Fibroblast of villous mesenchyme (primary cell): ENCODE measurements at places on chromosomes 3 and 15.

- DNase-seq: peak; percentile 0
Observed at GRCh38 chr3:3560591-3561311, 238.5 kb upstream of the LRRN1 start.

DNA sequence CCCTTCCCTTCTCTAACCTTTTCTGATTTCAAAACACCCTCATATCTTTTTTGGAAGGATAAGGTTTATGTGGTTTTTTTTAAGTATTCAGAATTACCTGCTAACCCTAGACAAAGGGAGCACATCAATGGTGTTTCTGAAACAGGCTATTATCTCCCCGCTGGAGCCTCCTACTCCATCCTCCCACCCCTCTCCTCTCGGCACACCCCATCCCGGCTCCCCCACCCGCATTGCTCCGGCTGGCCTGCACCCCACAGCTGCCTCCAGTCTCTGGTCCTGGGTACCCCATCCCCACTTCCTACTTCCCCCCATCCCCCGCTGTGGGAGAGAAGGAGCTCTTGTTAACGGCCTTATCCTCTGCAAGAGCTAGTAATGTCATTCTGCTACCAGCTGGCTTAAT is 59.2 kb downstream of the PDIA5 start:
- no peak for DNase-seq

- DNase-seq: no peak
Observed at GRCh38 chr15:63029676-63030075, 12.9 kb upstream of the TPM1 start.

DNA sequence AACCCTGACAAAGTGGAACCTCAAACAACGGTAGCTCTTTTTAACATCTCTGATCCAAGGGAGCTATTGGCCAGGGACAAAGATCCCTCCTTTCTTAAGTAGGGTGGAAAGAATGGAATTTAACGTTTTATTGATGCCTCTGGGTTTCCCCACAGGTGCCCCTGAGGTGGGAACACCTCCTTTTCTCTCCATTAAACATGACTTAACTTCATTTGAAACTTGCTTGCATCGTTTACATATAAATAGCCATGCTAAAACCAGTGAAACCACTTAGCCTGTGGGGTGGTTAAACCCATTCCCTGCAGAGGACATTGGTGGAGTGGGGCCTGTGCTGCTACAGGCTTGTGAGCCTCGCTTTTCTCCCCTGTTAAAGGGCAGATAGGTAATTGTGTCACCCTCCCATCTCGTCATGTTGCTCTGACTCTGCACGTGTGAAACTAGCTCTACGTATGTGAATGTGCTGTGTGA is 9.7 kb downstream of the CGNL1 start:
- DNase-seq: no peak

DNA sequence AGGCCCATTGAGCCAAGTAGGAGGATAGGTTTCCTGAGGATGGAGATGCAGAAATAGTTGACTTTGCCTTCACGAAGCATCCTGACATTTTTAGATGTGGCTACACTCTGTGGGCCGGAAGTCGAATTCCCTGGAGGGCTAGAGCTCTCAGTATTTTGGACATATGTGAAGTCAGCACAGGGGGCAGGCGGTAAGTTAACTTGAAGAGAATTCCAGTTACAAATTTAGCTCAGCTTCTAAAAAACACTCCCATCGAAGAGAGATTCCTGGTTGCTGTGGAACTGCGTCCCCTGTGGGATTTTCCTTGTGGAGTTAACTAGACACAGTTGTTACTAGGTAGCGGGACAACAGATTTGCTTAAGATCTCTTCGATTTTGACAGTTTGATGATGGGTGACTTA is 161.9 kb upstream of the RGMA start:
- DNase-seq: no peak

GRCh38 chr3:16828815-16829214 is 55.9 kb upstream of the PLCL2 start:
- peak; percentile 49 for DNase-seq

- no peak for DNase-seq
Observed at GRCh38 chr3:129077222-129077621, 16.6 kb downstream of the GP9 start.
